Effector memory CD4-positive, alpha-beta T cell (primary cell): ENCODE measurements at places on chromosomes 16 and 17.
A peak's percentile ranks its signal among the peaks of the same experiment; 100 is the strongest.

GRCh38 chr17:32265192-32265923 is at the start of gene RHBDL3:
TSS of gene RHBDL3 (plus strand) at chr17:32265832. CDS start at chr17:32266190, 358 bp downstream.
- peak; percentile 12 for DNase-seq

DNA sequence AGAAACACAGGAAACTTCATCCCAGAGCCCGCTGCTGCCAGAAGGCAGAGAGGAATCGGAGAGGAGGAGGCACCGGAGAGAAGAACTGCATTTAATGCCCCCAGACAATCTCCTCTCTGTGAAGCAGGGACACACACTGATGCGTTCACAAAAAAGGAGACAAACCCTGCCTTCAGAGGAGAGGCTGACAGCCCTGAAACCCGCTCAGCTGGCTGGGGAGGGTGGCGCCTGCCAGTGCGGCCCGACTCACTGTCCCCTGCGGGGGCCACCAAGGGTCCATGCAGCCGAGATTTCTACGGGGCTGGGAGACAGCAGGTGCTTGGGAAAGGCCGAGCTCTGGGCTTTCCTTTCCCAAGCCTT is 21.9 kb upstream of the CACNG1 start:
- no peak for DNase-seq

GRCh38 chr16:89052890-89053724 is 40.5 kb upstream of the ACSF3 start:
- no peak for DNase-seq

DNA sequence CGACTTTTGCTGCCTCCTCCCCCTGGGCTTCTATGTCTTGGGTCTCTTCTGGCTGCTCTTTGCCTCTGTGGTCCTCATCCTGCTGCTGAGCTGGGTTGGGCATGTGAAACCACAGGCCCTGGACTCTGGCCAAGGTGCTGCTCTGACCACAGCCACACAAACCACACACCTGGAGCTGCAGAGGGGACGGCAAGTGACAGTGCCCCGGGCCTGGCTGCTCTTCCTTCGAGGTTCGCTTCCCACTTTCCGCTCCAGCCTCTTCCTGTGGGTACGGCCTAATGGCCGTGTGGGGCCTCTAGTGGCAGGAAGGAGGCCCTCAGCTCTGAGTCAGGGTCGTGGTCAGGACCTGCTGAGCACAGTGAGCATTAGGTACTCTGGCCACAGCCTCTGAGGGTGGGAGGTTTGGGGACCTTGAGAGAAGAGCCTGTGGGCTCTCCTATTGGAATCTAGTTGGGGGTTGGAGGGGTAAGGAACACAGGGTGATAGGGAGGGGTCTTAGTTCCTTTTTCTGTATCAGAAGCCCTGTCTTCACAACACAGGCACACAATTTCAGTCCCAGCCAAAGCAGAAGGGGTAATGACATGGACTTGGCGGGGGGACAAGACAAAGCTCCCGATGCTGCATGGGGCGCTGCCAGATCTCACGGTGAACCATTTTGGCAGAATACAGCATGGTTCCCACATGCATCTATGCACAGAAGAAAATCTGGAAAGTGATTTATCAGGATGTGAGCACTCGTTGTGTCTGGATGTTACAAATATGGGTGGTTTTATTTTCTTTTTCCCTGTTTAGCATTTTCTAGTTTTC is 2.3 kb downstream of the GP1BA start:
- DNase-seq = no peak

GRCh38 chr17:37261286-37261685 is 114.5 kb upstream of the C17orf78 start:
- DNase-seq = no peak
